ENCODE measurements at places on chromosomes 7 and 10.
A peak's percentile ranks its signal among the peaks of the same experiment; 100 is the strongest.

GRCh38 chr7:18864967-18865366 lies 252.5 kb downstream of the TWIST1 start:
- no peak for DNase-seq

DNA sequence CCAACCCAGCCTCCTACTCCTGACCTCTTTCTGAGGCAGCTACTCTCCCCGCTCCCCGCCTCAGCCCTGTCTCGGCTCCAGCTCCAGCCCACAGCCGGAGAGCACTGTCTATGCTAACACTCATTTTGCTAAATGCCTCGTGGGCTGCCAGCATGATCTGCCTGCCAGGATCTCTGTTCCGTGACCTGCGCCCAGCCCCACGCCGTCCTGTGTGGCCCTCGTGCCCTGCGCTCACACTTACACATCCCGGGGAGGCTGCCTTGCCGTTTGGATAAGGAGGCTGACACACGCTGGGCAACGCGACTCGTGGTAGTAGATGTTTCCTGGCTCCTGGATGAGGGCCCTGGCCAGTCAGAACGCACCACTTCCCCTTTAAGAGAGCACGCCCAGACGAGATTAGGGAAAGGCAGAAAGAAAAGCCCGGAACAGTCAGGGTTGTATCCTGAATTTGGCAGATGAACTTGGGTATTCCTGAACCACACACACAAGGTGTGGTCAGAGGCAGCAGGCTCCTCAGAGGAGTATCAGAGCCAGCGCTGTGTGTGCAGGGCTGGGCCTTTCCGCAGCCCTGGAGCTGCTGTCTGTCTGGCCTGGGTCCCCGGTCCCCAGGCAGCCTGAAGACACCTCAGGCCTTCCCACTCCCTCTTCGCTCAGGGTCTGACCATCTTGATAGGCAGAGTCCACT lies 97.7 kb upstream of the EFCAB10 start:
- peak; percentile 93 for DNase-seq

DNA sequence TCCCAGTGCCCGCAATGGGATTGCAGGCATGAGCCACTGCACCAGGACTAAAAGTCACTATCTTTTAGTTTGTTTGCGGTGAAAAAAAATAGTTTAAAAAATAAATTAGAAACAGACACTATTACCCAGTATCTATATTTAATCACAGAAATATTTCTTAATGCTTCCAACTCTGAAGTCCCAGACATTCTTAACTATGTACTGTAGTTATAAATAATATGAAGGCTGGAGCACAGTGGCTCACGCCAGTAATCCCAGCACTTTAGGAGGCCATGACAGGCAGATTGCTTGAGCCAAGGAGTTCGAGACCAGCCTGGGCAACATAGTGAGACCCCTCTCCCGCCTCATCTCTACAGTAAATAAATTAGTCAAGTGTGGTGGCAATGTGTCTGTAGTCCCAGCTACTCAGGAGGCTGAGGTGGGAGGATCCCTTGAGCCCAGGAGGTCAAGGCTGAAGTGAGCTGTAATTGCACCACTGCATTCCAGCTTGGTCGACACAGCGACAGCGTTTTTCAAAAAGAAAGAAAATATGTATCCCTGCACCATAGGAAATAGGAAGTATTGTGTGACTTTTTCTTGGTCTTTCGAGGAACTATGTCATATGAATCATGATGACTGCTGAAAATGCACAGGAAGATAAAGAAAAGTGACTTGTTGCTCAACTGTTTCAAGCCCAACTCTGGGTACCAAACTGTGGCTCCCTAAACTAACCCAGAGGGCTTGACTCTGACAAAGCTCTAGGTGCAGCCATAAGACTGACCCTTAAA lies 74.9 kb upstream of the STEAP1B start:
- no peak for DNase-seq

DNA sequence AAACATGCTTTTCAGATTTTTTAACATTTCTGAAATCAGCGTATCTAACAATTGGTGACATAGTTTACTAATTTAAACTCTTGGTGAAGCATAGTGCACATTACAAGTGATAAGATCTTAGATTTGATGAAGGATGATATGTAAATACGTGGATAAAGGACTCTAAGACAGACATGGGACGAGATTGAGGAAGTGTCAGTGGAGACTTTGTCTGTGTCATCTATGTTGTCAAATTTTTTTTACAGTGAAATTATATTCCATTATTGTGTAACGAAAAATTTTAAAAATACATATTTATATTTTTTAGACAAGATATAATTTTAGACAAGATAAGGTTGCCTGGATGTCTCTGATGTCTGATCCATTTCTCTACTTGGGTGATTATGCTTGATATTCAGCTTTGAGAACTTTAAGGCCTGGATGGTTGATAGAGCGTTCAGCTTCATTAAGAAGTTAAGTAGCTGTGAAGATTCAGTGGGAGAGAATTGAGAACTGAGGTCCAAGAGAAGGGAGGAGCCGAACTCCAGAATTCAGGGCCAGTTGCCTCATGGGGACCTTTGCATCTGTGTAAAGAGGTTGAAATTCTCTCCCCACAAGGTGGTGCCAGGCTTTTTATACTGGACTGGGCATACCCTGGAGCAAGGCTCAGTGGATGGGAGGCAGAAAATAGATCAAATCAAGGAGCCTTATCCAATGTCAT lies 62.7 kb downstream of the KAT6B start:
- no peak for DNase-seq

DNA sequence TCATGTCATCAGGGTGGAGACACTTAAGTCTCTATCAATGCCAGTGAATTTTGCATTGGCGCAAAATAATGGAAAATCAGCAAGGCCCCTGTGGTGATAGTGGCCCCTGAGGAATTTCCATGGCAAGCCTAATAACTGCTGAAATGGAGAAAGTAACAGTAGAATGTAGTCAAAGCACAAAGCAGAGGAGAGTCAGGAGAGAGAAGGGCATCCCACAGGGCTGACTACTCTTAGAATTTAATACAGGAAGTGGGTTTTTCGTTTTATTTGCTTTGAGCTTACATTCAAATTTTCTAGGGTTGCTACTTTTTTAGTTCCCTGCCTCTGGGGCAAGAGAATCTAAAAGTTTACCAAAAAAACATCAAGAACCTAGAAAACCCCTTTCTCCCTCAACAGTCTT lies 39.0 kb downstream of the BZW2 start:
- DNase-seq: no peak

- DNase-seq: no peak
Observed at GRCh38 chr10:34320265-34320664, 494.8 kb downstream of the PARD3 start.

DNA sequence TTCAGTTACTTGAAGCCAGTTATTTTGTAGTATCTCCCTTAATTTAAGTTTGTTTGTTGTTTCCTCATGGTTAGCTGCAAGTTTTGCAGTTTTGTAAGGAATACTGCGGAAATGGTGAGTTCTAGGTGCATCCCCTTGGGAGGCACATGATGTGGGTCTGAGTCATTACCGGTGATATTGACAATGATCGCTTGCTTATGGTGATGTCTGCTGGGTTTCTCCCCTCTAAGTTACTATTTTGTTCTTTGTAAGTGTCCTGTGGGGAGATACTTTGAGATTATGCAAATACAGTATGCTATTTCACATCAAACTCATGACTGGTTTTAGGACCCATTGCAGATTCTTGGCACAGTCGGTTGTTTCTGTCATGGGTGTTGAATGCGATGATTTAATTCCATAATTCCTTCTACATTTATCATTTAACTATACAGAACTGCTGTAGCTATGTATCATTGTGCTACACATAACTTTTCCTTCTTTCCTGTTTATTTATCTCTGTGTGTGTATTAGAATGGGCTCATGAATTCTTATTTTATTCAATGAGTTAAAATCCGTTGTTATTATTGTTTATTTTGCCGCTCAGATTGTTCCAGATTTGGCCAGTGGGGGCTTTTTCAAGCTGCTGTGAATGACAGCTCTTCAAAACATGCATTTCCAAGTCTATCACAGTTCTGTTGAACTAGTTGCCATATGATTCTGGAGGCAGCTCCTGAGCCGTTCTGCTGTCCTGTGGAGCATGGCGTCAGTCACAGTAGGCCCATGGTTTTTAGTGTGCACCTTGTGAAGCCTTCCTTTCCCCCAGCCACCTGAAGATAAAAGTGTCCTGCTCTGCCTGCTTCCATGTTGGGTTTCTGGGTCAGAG lies 18.4 kb downstream of the TSPAN14 start:
- peak; percentile 12 for DNase-seq

Data from mesenteric fat pad (tissue), 1 donor.